ENCODE measurements at places on chromosomes 5 and 9.

GRCh38 chr5:181120306-181120705 is 10.7 kb downstream of the OR2V1 start:
- no peak for DNase-seq

GRCh38 chr5:115180165-115180709 is 10.5 kb upstream of the TRIM36 start:
- no peak for DNase-seq

GRCh38 chr5:95858661-95859595 is 36.4 kb upstream of the GLRX start:
- DNase-seq = peak; percentile 76

GRCh38 chr9:127557998-127558546 is 54.0 kb upstream of the STXBP1 start:
- no peak for DNase-seq

DNA sequence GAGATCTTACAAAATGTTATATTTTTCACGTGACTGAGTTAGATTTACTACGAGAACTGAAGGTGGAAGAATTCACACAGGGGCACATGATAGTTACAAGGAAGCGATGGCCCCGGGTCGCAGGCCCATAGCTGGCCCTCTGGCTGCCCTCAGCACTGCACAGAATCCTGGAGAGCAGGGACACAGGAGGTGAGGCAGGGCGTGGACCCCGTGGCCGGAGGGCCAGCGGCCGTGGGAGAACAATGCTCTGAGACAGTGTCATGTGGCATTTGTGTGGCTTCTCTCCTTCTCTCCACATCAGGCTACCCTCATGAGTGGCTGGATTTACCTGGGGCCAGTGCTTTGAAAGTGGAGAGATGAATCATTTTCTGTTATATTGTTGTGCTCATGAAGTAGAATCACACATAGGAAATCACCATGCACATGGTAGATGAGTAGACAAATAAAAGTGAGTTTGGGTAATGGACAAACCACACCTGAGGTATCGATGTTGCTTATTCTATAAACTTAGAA is 89.5 kb downstream of the ICE1 start:
- no peak for DNase-seq

GRCh38 chr5:73280386-73280785 is 107.4 kb downstream of the TMEM174 start:
- DNase-seq = no peak

- DNase-seq = no peak
These were observed 34.6 kb downstream of the ZCCHC9 start for GRCh38 chr5:81335946-81336345.
